ENCODE measurements at places on chromosomes 1 and 21.

GRCh38 chr1:119676571-119677206 lies 28.6 kb upstream of the ZNF697 start:
- no peak for DNase-seq
- no peaks in the 10 kb centered on the region for H3K27me3 ChIP-seq
- H3K4me3 ChIP-seq = no peak overlapping the region

DNA sequence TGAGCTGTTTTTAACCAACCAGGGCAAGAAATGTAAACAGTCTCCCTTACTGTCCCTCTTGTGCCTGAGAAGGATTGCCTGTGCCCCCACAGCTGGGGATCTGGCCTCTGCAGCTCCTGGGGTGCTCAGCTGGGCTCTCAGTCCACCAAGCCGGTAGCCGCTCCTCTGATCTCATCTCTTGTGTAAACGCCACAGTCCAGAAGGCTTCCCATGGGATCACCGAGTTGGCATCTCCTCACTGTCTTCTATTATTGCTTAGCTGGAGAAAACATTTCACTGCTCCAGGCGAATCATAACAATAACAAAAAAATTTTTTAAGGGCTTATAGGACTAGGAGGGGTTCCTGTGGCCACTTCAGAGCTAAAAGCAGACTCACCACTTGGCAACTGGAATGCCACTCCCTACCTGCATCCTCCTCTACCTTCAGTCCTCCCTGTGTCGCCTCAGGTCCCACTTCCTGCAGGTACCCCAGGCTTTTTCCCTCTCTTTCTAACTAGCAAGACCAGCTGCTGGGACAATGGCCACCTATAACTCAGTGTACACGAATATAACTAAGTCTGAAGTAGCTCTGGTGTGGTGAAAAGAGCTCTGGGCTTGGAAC lies 75.8 kb downstream of the ATP1A1 start:
- no peaks in the 10 kb centered on the region for H3K27me3 ChIP-seq
- H3K36me3 ChIP-seq = no peaks in the 10 kb centered on the region
- no peak overlapping the region for H3K4me3 ChIP-seq
- H3K27ac ChIP-seq = peak overlapping the region; percentile 24
- peak; percentile 58 for DNase-seq

DNA sequence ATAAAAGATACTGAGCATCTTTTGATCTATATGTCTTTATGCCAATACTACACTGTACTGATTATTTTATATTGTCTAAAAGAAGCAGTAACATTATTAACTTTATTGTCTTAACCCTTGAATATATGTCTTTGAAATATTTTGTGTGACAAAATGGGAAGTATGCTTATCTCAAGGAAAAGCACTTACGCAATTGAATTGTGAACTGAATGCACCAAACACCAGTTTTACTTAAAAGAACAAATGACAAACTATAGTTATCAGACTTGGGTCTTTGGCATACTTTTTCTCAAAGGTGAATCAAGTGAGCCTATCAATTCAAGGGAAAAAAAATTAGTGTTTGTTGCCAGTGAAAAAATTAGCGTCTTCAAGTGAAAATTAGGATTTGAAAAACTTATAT lies 9.2 kb upstream of the SLC6A9 start:
- H3K4me1 ChIP-seq = no peaks in the 10 kb centered on the region
- H3K4me3 ChIP-seq = no peak overlapping the region
- no peaks in the 10 kb centered on the region for H3K36me3 ChIP-seq
- H3K27me3 ChIP-seq = no peaks in the 10 kb centered on the region
- no peak overlapping the region for H3K27ac ChIP-seq
- DNase-seq = no peak

GRCh38 chr1:58576325-58576726 lies 726 bp downstream of the TACSTD2 start:
- H3K4me3 ChIP-seq = no peak overlapping the region
- peaks cover 10% of the 10 kb centered on the region for H3K4me1 ChIP-seq
- H3K27me3 ChIP-seq = no peaks in the 10 kb centered on the region
- H3K27ac ChIP-seq = no peak overlapping the region
- no peaks in the 10 kb centered on the region for H3K36me3 ChIP-seq

GRCh38 chr21:35217504-35218060 lies 168.5 kb upstream of the RUNX1 start:
- no peak overlapping the region for H3K4me3 ChIP-seq
- peak; percentile 99 for DNase-seq
- H3K27me3 ChIP-seq = no peaks in the 10 kb centered on the region
- peaks cover 5% of the 10 kb centered on the region for H3K4me1 ChIP-seq
- peak overlapping the region; percentile 46 for H3K27ac ChIP-seq
- no peaks in the 10 kb centered on the region for H3K36me3 ChIP-seq

All from trophoblast cell (in vitro differentiated cells and primary cell).